ENCODE measurements at places on chromosomes 7 and 10. TPM values are rescaled to one million over a fixed set of nuclear protein-coding genes. Genes with fewer than 3 reads are reported as not detected.

GRCh38 chr10:76874176-76874575 is 763.4 kb downstream of the KCNMA1 start:
- DNase-seq: peak; percentile 25

- peak; percentile 93 for DNase-seq
These were observed 180.8 kb downstream of the PRKCQ start for GRCh38 chr10:6399231-6399741.

DNA sequence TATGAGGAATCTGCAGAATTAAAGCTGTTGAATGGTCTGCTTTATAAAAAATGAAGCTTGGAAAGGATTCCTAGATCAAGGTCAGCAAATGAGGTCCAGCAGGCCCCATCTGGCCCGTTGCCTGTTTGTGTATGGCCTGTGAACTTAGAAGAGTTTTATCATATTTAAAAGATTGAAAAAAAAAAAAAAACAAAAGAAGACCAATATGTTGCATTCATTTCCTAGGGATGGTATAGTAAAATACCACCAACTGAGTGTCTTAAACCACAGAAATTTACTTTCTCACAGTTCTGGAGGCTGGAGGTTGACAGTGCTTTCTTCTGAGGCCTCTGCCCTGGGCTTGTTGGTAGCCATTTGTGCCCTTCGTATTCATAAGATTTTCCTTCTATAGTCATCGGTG is 109.2 kb downstream of the PPP1R3A start:
- DNase-seq: no peak

DNA sequence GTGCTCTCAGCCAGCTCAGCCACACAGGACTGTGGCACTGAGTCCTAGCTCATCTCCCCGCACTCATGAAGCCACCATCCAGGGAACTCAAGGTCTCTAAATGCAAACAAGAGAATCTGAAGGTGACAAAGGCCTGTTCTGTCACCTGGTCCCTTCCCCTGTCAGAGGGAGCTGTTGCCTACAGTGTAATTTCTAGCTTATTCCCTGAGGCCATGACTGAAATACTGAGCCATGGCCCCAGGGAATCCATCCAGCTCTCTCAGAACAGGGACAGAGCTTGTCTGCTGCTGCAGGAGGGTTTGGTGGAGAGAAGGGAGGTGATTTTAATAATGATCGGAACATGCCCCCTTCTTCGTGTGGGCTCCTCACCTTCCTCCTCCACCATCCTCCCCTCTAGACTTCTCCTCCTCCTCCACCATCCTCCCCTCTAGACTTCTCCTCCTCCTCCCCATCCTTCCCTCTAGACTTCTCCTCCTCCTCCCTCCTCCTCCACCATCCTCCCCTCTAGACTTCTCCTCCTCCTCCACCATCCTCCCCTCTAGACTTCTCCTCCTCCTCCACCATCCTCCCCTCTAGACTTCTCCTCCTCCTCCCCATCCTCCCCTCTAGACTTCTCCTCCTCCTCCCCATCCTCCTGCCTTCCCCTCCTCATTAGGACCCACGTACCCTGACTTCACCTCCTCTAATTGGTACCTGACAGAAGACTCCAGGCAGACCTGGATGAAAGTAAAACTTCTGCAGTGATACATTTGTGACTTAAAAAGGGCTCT is 338.0 kb upstream of the MKI67 start:
- peak; percentile 57 for DNase-seq

GRCh38 chr10:110985497-110986275 is 66.3 kb downstream of the SHOC2 start:
- no peak for DNase-seq

GRCh38 chr10:71969929-71970328 is 5.7 kb downstream of the CHST3 start:
- DNase-seq: no peak

GRCh38 chr7:141911391-141911790 is 4.8 kb upstream of the OR9A4 start:
- DNase-seq: no peak

DNA sequence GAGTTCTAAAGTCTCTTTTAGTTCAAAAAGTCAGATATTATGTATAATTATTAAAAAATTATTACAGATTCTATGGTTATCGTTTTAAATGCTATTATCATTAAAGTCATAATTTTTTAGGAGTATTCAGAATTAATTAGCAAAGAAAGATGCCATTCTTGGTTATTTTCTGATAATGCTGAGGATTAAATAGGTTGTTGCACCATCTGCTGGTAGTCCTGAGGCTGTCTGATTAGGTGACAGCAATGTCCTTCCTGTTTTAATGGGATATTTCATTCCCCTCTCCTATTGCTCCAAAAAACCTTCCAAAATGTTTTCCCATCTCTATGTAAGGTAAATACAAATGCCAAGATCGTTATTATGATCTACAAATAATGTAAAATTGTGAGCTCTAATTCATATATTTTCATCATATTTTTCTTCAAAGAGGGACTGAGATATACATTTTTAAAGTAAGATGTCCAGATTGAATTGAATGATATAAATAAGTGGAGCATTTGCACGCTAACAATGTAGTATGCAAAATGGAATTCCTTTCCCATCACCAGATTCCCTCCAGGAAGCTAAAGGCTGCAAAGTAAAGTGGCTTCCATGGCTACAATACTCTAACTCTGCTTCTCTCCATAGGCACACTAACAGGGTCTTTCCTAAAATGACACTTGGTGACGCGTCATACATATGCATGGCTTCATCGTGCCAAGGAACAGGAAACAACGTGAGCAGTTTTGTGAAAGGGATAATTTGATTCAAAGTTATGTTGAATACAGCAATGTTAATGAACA is 58.8 kb upstream of the AKR1E2 start:
- peak; percentile 78 for DNase-seq

DNA sequence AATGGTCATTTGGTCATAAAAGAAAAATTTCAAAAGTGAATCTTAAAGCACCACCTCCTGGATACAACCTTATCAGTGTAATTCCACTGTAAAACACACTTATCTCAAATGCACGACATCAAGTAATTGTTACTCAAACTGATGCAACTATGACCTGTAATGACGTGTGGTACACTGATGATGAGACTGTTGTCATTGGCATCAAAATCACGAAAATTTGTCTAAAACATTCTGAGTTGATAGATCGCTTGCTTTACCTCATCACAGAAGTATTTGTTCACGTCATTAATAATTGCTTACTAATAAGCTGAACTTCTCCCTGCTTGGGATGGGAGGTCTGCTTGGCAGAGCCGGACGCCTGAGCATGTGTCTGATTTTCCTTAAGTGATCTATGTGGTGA is 221.8 kb upstream of the KLF6 start:
- DNase-seq: no peak

- DNase-seq: no peak
These were observed 14.2 kb upstream of the PRF1 start for GRCh38 chr10:70616761-70617160.

GRCh38 chr7:109844362-109844761 is 1246.6 kb upstream of the LRRN3 start:
- DNase-seq: no peak

DNA sequence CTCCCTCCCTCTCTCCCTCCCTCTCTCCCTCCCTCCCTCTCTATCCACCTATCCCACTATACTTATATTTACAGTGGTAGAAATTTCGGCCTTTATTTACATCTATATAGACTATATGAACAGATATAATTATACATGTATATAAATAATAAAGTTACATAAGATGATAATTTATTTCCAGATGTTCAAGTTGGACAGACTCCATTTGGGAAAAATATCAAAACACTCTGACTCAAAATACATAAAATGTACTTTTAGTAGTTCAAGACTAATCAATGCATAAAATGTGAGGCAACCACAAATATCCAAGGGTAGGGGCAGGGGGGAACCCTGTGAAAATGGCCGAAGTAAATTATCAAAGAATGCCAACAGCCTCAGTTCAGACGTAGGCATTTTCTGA is 203.0 kb downstream of the FANK1 start:
- no peak for DNase-seq

GRCh38 chr7:43960933-43961332 is 34.7 kb downstream of the UBE2D4 start:
- DNase-seq: no peak

DNA sequence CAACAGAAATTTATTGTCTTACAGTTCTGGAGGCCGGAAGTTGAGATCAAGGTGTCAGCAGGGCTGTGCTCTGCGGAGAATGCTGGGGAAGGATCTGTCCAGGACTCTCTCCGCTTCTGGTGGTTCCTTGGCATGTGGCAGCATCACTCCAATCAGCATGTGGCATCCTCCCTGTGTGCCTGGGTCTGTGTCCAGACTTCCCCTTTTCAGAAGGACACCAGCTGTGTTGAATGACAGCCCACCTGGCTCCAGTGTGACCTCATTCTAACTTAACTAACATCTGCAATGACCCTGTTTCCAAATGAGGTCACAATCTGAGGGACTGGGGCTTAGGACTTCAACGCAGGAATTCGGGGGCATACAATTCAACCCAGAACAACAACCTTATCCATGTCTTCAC is 141.9 kb downstream of the BMS1 start:
- DNase-seq: no peak

GRCh38 chr10:121772884-121773283 is 154.9 kb downstream of the ATE1 start:
- no peak for DNase-seq

GRCh38 chr10:26746061-26746460 is 48.6 kb downstream of the PDSS1 start:
- no peak for DNase-seq

- peak; percentile 99 for DNase-seq
These were observed 456.8 kb upstream of the KLF6 start for GRCh38 chr10:4241724-4242345.

DNA sequence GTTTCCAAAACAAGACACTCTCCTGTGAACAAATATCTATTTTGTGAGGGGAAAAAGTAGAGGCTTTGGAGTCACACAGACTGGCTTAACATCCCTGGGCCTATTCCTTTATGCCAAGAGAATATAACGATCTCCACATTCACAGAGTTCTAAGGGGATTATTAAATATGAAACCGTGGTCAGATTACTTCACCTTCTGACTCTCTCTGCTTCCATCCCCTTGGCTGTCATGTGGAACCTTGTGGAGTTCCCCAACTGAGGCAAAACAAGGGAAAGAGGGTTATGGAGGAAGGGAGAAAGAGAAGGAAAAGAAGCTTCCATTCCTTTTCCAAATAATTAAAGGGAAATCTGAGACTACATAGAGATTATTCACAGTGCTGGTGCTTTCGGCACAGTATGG is 55.5 kb upstream of the ATP6V0A4 start:
- no peak for DNase-seq

- DNase-seq: peak; percentile 86
These were observed 330.1 kb downstream of the PAXIP1 start for GRCh38 chr7:154672659-154673415.

DNA sequence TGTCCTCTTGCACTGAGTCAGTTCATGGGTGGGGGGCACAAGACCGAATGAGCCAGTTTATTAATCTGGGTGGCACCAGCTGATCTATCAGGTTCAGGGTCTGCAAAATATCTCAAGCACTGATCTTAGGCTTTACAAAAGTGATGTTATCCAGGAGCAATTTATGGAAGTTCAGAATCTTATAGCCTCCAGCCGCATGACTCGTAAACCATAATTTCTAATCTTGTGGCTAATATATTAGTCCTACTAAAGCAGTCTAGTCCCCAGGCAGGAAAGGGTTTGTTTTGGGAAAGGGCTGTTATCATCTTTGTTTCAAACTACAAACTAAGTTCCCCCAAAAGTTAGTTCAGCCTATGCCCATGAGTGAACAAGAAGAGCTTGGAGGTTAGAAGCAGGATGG is 33.9 kb downstream of the AKR1C8 start:
- DNase-seq: peak; percentile 17

- DNase-seq: peak; percentile 20
These were observed 52.0 kb downstream of the KIF5B start for GRCh38 chr10:32004161-32004591.

GRCh38 chr7:20588678-20589077 is 26.8 kb upstream of the ABCB5 start:
- DNase-seq: no peak

DNA sequence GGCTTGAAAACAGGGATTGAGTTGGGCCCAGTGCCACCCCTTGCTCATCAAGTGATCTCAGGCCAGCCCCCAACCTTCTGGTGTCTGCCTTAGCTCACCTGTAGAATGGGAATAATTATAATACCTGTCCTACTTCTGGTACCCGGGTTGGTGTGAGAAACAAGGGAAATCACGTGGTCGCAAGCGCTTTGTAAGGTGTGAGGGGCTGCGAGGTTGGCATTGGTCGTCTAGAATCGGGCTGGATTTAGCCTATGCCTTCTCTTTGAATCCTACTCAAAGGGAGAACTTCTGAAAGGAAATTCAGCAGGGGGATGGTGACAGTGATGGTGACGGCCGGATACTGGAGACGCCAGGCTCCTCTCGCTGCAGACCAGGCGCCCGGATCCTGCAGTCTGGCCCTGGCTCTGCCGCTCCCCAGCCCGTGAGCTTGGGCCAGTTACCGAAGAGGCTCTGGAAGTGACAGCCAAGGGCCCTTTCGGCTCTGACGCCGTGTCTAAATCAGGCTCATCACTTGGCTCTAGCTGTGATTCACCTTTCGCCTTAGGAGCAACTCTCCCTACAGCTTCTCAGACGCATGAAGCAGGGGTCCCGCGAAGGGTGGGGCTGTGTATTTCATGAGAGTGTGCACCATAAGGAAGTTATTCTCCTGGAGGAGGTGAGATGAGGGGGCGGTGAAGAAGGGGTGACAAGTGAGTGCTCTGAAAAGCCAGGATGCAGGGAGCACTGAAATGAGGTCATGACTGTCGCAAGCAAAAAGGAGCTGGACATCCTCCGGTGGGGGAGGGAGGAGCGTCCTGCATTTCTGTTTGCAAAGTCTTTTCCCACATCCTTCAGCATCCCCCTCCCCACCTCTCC is 4.0 kb upstream of the CREB5 start:
- peak; percentile 33 for DNase-seq

DNA sequence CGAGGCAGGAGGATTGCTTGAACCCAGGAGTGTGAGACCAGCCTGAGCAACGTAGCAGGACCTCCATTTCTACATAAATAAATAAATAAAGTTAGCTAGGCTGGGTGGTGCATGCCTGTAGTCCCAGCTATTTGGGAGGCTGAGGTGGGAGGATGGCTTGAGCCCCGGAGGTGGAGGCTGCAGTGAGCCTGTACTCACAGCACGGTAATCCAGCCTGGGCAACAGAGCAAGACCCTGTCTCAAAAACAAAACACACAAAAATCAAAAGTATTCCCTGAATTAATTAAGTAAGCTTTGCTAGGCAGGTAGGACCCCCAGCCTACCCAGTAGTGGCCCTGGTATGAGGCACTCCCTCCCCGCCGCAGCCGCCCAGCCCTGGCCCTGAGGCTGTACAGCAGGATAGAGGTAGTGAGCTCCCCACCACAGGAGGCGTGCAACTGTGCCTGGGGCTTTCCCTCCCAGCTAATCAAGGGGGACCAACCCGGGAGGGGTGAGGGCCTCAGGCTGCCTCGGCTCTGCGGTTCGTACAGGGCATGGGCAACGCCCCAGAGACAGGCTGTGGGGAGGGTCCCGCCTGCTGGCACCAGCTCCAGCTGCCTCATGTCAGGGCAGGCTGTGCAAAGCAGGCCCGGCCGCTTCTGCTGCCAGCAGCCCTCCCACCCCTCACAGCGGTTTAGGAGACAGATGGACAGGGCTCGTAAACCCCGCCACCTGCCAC is 1.0 kb upstream of the CYP2W1 start:
- DNase-seq: no peak

GRCh38 chr7:98795741-98796493 is 73.9 kb downstream of the TMEM130 start:
- DNase-seq: no peak

GRCh38 chr7:107998150-107998549 is 4.8 kb downstream of the LAMB1 start:
- DNase-seq: peak; percentile 78

The CYP3A4 gene
- total RNA-seq: not detected

The ANKRD1 gene
- total RNA-seq: 0.29 TPM

The MYL10 gene
- not detected for total RNA-seq

The MAGI2 gene
- total RNA-seq: 1.4 TPM

The CROT gene
- total RNA-seq: 13.9 TPM

The PON1 gene
- not detected for total RNA-seq

The TDRD1 gene
- not detected for total RNA-seq

The ANKIB1 gene
- total RNA-seq: 36.6 TPM

The SKAP2 gene
- 36.7 TPM for total RNA-seq

Data from RPMI7951 (cell line).